Activated CD8-positive, alpha-beta T cell treated with anti-CD3 and anti-CD28 coated beads for 36 hours (primary cell): ENCODE measurements at places on chromosomes 3 and 15.

DNA sequence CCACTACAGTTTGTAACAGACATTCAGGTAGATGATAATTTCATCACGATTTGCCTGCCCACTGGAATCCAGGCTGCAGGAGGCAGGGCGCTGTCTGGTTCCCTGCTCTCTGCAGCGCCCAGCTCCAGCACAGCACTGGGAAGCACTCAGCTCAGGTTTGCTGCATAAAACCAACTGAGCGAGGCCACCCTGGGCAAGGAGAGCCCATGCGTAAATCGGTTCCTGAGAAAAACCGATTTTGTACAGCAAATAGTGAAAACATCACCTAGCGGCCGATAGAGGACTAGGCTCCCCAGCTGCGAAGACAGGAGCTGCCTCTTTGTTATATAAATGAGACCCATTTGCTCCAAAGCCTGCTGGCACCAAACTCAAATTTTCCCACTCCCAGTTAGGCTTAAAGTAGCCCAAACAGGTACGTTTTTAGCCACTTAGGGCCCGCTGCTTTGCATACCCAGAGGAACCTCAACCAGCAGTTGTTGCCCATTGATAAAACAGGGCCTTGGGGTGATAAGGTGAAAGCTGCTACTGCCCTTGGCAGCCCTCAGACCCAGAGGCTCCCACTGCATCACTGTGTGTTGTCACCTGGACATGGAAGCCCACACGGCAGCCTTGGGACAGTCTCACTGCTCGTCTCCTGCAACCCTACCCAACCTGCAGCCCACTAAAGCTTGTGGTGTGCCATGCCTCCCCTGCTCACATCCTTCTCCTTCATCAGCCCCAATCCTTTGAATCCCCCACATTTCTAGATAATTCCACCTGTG lies 47.5 kb downstream of the ALDH1L1 start:
- DNase-seq = no peak

DNA sequence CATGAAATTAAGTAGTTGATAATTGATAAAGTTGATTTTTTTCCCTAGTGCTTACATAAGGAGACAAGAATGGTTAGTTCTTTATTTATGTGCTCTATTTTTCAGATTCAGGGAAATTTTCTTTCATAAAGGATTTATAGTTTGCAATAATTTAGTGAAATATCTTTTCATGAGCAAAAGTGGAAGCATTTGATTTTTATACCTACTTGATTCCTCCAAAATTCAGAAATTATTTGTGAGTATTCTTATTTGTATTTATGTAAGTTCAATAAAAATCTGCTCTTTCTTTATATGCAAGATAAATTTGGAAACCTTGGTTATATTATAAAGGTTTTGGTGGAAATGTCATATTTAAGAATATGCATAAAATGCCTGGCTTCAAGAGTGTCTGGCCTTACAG lies 14.7 kb upstream of the SLCO2A1 start:
- DNase-seq = no peak

- no peak for DNase-seq
Observed at GRCh38 chr15:96559631-96560030, 229.1 kb downstream of the NR2F2 start.

DNA sequence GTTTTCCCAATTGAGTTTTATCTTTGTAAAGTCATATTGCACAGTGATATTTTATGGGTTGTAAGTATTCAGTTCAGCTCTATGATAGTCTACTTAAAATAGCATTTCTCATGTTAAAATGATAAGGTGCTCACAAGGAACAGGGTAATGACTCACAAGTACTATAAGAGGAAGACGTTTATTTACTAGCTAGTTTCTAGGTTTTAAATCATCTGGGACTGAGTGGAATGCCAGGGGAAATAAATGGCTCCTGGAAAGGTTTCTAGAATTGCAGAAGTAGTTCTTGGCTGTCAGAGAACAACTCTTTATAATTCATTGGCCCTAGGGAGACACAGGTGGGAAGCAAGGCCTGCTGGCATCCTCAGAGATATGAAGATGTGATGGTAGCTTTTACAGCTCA lies 112.8 kb downstream of the CHDH start:
- no peak for DNase-seq

GRCh38 chr3:40397912-40398311 lies 10.9 kb downstream of the ENTPD3 start:
- no peak for DNase-seq

- no peak for DNase-seq
Observed at GRCh38 chr3:177596248-177596815, 399.1 kb upstream of the TBL1XR1 start.

- peak; percentile 11 for DNase-seq
Observed at GRCh38 chr3:150132101-150132749, 161.5 kb upstream of the PFN2 start.

- peak; percentile 6 for DNase-seq
Observed at GRCh38 chr3:170469151-170470062, 50.7 kb downstream of the CLDN11 start.

GRCh38 chr3:196365736-196366135 lies 27.5 kb upstream of the TM4SF19 start:
- DNase-seq = no peak

GRCh38 chr3:169668957-169669741 lies 5.6 kb upstream of the MECOM start:
- DNase-seq = peak; percentile 66

DNA sequence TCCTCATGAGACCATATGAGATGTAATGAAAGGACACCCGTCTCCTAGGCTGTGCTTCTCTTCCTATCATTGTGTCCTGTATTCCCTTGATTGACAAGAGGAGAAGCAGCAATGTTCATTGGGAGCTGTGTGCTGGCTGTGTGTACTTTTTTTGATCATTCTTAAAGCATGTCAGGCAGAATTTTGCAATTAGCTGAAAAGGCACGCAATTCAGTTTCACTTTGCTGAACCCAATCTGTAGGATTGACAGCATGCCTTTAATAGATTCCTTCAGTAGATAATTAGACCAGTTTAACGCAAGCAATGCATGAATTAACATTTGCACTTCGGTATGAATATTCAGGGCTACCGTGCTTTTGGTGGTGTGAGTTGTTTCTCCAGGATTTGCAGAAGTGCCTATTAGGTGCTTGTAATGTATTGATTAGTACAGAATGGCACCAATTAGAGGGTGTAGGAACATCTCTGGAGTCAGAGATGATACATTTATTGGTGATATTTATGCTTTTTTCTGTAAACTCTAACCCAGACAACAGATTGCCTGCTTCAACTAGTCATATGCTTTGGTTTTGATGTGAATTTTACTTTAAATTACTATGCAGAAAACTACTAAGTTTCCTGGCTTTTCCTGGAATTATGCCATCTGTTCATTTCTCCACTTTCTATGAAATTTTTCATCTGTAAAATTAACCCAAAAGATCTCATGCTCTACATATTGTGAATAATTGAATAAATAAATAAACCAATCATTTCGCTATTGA lies 114.3 kb downstream of the NSUN3 start:
- no peak for DNase-seq
